ENCODE measurements at places on chromosomes 16 and 17. TPM values are rescaled to one million over a fixed set of nuclear protein-coding genes. Genes with fewer than 3 reads are reported as not detected.

Gene TMC5
- total RNA-seq: 0.22 TPM

Gene ABCA10
- 2.6 TPM for total RNA-seq

Gene AANAT
- total RNA-seq: not detected

Gene LRRC75A
- 5.0 TPM for total RNA-seq

Gene ZNF652
- 53.5 TPM for total RNA-seq

Gene ABCA9
- 0.08 TPM for total RNA-seq

Gene OR3A3
- total RNA-seq: not detected

Gene PRPF8
- 472 TPM for total RNA-seq

Gene NDUFAB1
- 30.8 TPM for total RNA-seq

Gene MT4
- not detected for total RNA-seq

Gene MYADML2
- total RNA-seq: not detected

Gene NPIPB2
- 13.6 TPM for total RNA-seq

Gene PYY
- not detected for total RNA-seq

Gene RAP1GAP2
- total RNA-seq: 109 TPM

Gene HBQ1
- total RNA-seq: not detected

Gene LGALS9B
- not detected for total RNA-seq

Gene HOXB5
- total RNA-seq: not detected

Gene SPIRE2
- total RNA-seq: 3.3 TPM

Gene KIF19
- total RNA-seq: 2.8 TPM

Gene GP1BA
- total RNA-seq: 1.6 TPM

Gene PAM16
- 32.3 TPM for total RNA-seq

Gene LRRC37A
- total RNA-seq: 11.4 TPM

Gene C1QTNF8
- not detected for total RNA-seq

Gene RCVRN
- total RNA-seq: not detected

Gene SEC14L5
- total RNA-seq: 13.9 TPM

Gene SNN
- total RNA-seq: 89.7 TPM

Gene PLA2G10
- total RNA-seq: not detected

Gene TBC1D3I
- total RNA-seq: 0.67 TPM
